ENCODE measurements at places on chromosomes 13 and 19.

DNA sequence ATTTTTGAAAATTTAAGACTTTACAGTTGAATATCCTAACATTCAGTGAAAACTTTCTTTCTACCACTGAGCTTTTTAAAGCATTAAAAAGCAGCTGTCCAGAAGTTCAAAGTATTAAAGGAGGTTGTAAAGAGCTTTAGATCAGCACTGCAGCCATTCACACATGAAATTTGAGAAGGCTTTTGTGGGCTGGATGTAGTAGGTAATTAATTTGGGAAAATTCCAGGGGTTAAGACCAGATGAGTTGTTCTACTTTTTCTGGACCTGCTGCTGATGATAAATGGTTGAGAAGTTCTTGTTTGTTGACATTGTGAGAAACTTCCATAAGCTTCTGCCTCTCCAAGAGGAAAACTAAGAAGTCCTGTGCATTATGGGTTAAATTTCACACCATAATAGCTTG is 1779.6 kb upstream of the PRR20A start:
- DNase-seq = no peak

- no peak for DNase-seq
Measured at GRCh38 chr19:33436360-33437345, 63.1 kb downstream of the CEBPG start.

DNA sequence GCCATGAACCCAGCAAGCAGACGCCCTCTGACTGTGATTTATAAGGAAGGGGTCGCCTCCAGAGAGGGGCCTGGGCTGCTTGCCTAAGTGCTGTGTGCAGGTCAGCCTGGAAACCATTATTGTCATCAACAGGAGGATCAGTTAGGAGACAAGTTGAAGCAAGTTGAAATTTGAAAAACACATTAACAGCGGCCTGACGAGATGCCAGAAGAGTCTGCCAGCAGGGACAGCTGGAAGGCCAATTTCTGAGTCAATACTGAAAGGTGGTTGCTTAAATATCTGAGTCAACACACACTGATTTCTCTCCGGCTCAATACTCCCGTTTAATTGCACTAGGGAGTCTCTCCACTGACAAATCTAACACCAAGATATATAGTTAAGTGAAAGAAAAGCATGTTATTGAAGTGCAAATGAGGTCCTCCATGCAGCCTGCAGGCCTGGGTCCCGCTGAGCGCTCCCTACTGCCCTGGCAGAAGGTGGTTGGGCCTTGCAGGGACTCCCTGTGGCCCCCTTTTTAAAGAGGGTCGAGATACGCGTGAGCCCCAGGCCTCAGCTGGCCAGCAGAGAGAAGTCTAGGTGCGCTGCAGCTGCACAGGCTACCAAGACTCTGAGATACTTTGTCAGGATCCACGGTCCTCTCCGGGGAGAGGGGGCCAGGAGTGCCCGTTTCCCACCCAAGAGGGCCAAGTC is 91.1 kb downstream of the RNASEH2B start:
- no peak for DNase-seq

DNA sequence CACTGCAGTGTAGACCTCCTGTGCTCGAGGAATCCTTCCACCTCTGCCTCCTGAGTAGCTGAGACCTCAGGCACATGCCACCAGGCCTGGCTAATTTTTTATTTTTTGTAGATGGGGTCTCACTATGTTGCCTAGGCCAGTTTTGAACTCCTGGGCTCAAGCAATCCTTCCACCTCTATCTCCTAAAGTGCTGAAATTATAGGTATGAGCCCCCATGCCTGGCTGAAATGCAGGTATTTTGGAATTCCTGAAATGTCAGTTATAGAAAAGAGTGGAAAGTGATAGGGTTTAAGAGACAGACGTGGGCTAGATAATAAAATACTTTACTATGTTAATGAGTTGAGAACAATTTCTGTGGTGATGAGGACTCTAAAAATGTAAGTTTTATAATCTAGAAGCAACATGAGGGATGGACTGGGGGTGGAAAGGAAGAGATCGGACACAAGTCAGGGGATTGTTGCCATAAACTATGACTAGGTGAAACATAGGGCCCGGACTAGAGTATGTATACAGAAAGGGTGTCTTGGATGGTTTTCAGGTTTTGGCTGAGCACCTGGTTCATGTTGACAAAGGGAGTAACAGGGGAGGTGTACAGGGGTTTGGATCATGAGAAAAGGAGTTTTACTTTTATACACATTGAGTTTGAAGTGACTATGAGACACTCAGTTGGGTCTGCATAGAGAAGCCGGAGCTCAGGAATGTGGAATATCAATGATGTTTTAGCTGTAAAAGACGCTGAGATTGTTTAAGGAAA is 165.6 kb upstream of the STARD13 start:
- no peak for DNase-seq

GRCh38 chr13:108787700-108788414 is 158.4 kb downstream of the MYO16 start:
- no peak for DNase-seq

- DNase-seq = no peak
Measured at GRCh38 chr13:113895436-113895835, 31.6 kb upstream of the GAS6 start.

- no peak for DNase-seq
Measured at GRCh38 chr19:40053491-40053890, 2.5 kb downstream of the ZNF780B start.

DNA sequence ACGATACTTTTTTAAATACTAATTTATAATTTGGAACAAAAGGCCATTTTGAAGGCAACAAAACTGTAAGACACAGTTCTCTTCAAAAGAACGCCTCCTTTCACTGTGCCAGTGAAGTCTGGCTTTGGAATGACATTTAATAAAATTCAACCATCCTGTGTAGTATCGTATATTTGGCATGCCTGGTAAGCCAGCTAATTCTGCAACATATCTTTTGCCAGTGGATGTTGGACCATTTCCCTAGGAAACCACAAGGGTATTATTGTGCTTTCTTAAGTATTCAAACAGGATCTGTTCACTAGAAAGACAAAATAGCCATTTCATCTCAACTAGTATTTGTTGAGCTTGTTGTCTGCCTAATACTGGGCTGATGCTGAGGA is 111.6 kb downstream of the RGCC start:
- DNase-seq = no peak

DNA sequence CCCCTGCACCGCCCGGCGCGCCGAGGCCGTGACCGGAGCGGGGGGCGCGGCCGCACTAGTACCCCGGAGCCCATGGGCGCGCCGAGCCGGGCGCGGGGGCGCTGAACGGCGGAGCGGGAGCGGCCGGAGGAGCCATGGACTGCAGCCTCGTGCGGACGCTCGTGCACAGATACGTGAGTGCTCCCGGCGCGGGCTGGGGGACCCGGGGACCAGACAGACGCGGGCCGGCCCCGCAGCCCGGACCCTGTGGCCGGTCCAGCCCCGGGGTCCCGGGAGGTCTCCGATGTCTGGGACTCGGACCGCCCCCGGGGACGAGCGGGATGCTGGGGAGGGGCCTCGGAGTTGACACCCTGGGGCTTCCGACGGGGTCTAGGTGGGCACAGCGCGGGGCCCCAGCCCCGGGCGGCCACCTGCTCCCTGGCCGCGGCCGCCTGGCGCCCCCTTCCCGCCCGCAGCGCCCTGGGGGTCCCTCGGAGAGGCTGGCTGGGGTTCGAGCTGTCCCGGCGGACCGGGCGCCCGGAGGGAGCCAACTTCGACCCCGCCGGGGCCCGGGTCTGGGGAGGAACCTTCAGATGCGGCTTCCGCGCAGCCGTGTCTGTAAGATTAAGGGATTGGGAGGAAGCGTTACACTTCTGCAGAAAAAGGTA is 568 bp downstream of the ATP11A start:
- DNase-seq = no peak

DNA sequence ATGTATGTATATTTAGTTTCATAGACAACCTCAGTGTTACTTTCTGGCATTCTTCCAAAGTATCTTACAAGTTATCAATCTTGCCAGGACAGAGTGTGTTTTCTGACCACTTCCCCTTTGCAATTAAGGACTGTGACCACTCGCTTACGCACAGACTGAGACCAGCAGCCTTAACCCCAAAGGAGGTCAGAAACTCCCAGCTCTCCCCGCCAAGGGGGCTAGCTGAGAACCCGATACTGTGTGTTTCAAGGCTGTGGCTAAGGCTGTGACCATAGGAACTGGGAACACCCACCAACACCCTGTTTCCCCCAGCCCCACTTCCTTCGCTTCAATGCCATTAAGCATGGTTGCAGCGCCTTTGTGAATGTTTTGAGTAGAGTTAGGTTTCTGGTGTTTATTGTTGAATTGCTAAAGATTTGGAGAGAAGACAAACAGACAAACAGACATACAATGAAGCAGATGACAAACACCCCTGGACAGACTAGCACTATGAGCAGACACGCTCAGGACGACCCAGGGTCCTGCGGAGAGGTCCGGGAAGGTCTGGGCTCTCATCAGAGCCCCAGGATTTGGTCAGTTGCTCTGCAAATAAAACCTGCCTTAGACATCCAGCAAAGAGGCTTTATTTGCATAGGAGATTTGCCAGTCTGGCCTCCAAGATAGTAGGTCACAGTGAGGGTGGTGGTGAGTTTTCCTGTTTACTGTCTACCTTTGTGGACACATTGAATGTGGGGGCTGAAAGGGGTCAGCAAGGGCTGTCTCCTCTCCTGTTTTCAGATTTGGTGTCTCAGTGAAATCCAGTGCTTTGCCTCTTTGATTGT is 25.0 kb upstream of the TNFSF11 start:
- no peak for DNase-seq

DNA sequence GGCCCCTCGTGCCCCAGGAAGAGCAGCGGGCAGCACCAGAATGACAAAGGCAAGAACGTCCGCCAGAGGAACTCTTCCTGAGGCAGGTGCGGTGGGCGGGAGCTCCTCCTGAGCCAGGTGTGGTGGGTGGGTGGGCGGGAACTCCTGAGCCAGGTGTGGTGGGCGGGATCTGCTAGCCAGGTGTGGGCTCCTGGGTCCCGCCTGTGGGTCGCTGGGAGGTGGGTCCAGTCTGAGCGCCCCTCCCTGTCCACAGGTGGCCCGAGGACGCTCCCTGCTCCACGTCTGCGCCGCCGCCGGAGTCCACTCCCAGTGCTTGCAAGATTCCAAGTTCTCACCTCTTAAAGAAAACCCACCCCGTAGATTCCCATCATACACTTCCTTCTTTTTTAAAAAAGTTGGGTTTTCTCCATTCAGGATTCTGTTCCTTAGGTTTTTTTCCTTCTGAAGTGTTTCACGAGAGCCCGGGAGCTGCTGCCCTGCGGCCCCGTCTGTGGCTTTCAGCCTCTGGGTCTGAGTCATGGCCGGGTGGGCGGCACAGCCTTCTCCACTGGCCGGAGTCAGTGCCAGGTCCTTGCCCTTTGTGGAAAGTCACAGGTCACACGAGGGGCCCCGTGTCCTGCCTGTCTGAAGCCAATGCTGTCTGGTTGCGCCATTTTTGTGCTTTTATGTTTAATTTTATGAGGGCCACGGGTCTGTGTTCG is 7.0 kb upstream of the HCN2 start:
- DNase-seq = no peak

GRCh38 chr13:72258340-72258981 is 391.5 kb upstream of the DACH1 start:
- no peak for DNase-seq

DNA sequence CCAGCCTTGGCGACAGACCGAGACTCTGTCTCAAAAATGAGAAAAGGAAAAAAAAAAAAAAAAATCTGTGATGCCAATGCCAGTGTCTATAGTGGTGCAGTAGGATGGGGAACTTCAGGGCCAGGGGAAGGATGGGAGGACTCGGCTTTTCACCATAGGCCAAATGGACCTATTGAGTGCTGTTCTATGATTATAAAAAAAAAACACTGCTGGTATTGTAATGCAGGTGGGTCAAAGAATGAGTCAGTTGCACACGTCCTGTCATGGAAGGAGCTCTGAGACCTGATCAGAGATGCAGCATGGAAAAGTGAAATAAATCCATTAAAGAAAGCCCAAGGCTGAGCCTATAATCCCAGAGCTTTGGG is 7.0 kb downstream of the DNAJB1 start:
- no peak for DNase-seq

DNA sequence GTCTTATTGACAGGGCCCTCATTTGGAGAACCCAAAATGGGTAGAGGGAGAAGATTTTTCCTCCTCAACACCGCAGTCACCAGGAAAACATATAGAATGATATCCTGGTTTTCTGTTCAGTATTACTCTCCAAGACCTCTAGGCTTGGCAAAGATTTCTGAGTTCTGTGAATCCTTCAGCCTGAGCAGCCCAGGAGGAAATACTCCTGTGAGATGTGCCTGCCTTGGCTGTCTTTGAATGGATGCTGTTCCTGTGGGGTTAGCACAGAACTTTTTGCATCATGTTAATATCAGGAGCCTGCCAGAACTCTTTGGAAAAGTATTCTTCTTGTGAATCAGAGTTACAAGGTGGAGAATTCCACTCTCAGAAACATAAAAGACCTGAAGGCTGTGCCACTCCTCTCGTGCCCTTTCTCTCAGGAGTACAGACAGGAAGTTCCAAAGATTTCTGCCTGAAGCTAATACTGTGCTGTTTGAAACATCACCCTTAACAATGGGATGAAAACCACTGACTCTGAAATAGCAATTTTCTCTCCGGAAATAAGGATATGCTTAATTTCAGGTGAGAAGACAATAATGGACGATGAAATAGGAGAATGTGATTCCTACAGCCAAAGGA is 520.1 kb upstream of the NBEA start:
- no peak for DNase-seq

- DNase-seq = no peak
Measured at GRCh38 chr13:44540761-44541434, 35.2 kb downstream of the TSC22D1 start.

DNA sequence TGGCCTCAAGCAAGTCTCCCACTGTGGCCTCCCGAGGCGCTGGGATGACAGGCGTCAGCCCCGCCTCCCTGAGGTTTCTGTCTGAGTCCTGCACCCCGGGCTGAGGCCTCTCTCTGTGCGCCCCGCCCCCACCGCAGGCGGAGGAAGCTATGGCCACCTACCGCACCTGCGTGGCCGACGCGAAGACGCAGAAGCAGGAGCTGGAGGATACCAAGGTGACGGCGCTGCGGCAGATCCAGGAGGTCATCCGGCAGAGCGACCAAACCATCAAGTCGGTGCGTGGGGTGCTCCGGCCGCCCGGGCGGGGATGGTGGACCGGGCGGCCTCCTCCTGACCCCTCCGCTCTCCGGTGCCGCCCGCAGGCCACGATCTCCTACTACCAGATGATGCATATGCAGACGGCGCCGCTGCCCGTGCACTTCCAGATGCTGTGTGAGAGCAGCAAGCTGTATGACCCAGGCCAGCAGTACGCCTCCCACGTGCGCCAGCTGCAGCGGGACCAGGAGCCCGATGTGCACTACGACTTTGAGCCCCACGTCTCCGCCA is 12.7 kb downstream of the ARHGAP45 start:
- no peak for DNase-seq

GRCh38 chr13:36601186-36601585 is 72.6 kb upstream of the SERTM1 start:
- no peak for DNase-seq

- no peak for DNase-seq
Measured at GRCh38 chr13:99812625-99813024, 158.9 kb downstream of the ZIC5 start.

All from NCI-H187 (cell line).